ENCODE measurements at places on chromosomes 5 and 9.

GRCh38 chr5:39624890-39625289 lies 200.1 kb upstream of the DAB2 start:
- DNase-seq, result no peak

DNA sequence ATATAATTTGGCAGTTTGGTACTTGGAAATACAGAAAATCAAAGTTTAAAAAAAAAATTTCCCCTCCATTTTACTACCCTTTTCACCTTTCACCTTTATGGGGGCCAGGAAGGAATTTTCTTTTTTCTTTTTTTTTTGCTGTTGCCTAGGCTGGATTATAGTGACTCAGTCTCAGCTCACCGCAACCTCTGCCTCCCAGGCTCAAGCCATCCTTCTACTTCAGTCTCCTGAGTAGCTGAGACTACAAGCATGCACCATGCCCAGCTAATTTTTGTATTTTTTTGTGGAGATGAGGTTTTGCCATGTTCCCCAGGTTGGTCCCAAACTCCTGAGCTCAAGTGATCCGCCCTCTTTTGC lies 9.1 kb downstream of the CHMP5 start:
- no peak for DNase-seq

GRCh38 chr9:107918749-107919148 lies 429.2 kb upstream of the KLF4 start:
- no peak for DNase-seq

DNA sequence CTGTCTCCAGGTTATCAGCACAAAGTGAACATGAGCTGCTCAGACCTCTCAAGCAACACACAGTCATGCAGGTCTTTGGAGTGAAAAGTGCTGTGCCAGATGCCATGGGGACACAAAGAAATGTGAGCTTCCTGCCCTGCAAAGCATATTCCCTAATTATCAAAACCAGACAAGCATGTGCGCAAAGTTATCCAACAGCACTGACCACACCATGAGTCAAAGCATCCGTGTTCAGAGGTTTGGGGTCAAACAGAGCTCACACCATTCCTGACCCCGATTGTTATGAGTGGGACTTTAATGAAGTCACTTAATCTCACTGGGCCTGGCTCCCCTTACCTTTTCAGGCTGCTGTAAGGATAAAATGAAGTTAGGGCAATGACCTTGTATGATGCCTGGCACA lies 138.5 kb downstream of the SLIT3 start:
- DNase-seq, result peak; percentile 64

- DNase-seq, result no peak
Observed at GRCh38 chr5:937151-937924, 44.7 kb downstream of the TRIP13 start.

- DNase-seq, result no peak
Observed at GRCh38 chr5:142134331-142135010, 25.9 kb downstream of the NDFIP1 start.

DNA sequence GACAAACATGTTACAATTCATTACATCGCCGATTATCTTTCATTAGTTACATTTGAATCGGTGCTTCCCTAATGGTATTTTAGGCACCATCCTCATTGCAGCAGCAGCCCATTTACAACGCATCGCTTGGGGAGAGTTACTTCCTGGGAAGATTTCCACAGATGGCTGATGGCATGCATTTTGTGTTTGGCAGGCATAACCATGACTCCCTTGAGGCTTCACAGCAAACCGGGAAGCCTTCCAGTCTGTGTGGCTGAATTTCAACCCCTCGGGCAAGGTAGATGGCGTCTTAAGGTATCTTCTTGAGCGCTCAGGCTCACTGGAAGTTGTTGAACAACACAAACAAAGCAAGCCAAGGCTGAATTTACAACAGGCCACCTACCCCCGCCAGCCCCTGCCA lies 1.6 kb upstream of the DNAH5 start:
- peak; percentile 3 for DNase-seq

GRCh38 chr5:54671111-54671531 lies 153.6 kb downstream of the SNX18 start:
- peak; percentile 64 for DNase-seq

- no peak for DNase-seq
Observed at GRCh38 chr5:169805937-169806700, 169.0 kb downstream of the DOCK2 start.

DNA sequence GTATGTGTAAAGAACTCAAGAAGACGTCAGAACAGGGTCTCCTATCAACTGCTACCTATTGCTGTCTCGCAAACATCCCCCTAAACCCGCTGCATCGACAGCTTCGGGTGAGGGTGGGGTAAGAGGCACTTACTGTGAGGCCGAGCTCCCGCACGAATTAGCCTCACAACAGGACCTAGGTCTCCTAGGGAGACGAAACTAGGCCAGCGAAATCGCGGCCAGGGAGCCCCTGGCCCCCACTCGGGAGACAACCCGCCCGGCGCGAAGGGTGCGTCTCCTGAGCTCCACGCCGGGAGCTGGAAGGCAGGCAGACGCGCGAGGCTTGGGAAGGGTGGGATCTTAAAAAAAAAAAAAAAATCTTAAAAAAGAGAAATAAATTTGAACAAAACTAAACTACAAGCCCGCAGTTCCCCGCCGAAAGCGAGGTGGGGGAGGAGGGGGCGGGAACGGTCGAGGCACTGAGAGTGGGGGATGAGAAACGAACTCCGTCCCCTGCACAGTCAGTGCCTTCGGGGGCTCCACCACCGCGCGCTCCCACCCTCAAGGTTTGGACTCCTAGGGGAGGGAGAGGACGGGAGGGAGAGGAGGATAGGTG lies 33.0 kb upstream of the NFIB start:
- no peak for DNase-seq

DNA sequence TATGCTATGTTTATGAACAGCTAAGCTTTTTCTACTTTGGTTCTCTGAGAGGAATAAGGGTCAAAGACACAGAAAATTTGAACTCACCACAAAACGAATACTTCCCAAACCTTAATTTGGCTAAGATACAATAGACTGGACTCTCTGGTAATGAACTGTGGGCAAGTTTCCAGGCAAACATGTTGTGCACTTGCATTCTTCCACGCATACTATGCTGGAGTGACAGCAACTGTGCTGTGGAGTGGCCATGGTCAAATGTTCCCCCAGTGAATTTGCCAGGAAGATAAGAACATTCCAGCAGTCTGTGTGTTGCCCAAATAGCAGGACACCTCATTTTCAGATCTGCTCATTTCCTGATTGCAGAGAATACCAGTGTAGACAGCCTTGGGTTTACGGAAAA lies 275.3 kb upstream of the IL12B start:
- peak; percentile 20 for DNase-seq

DNA sequence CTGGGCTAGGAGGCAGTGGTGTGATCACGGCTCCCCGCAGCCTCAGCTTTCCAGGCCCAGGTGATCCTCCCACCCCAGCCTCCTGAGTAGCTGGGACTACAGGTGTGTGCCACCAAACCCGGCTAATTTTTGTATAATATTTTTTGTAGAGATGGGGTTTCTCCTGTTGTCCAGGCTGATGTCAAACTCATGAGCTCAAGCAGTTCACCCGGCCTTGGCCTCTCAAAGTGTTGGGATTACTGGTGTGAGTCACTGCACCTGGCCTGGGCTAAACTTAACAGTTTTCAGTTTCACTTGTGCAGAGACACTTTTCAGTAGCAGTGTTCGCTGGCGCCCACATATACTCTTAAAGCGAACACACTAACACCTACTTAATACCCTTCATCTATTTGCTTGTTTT lies 205.6 kb upstream of the ZNF608 start:
- DNase-seq, result no peak

- peak; percentile 27 for DNase-seq
Observed at GRCh38 chr5:15717001-15717400, 217.0 kb downstream of the FBXL7 start.

DNA sequence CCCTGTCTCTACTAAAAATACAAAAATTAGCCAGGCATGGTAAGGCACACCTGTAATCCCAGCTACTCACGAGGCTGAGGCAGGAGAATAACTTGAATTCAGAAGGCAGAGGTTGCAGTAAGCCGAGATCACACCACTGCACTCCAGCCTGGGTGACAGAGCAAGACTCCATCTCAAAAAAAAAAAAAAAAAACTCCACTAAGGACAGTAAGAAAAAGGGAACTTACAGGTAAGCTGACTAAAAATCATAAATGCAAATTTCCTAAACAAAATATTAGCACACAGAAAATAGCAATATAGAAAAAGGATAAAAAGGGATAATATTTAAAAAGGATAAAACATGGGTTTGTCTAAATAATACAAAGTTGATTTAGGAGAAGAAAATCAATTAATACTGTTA lies 27.9 kb upstream of the HNRNPA0 start:
- no peak for DNase-seq

DNA sequence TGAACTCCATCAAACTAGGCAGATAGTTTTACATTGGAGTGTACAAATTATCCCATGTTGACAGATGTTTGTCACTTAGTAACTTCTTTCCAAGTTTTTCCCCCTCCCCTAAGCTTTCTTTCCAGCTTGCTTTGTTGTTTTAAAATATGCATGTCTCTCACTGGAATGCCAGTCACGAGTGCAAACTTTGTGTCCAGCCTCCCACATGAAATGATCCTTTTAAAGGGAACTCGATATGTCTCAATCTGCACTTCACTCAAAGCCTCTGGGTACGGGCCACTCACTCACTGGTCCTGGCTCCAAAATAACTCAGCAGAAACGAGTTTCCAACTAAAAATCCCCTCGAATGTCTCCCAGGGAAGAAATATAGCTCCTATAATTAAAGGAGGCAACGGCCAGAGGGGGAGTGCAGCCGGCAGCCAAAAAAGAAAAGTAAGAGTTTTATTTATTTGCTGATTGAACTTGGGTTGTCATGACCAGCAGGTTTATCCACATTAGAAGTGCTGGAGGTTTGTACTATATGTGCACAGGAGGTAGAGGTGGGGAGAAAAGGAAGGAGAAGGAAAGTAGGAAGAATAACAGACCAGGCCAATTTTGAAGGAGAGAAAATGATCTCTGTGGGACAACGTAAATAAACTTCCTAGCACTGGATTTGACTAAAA lies 17.5 kb downstream of the NR2F1 start:
- no peak for DNase-seq

- no peak for DNase-seq
Observed at GRCh38 chr5:83776437-83777031, 55.9 kb upstream of the HAPLN1 start.

- DNase-seq, result no peak
Observed at GRCh38 chr5:151449839-151450238, 2.4 kb downstream of the SLC36A1 start.

DNA sequence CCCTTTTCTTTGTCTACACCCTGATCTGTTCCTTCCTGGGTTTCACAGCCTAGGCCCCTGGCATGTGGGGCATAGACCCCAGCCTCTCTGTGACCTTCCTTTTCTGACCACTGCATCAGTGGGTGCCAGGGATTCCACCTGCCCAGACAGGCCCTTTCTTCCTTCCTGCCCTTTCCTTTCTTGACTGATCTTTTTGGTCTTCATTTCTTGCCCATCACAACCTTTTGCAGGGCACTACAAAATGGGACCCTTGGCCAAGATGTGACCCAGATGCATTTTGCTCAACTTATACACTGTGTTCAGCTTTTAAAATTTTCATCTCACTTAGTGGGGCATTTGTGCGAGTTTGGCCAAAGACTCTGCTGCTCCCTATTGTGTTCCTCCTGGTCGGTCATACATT lies 73.2 kb upstream of the TNFAIP8 start:
- DNase-seq, result no peak
